Kidney epithelial cell (primary cell): ENCODE measurements at places on chromosomes 3 and 15.

DNA sequence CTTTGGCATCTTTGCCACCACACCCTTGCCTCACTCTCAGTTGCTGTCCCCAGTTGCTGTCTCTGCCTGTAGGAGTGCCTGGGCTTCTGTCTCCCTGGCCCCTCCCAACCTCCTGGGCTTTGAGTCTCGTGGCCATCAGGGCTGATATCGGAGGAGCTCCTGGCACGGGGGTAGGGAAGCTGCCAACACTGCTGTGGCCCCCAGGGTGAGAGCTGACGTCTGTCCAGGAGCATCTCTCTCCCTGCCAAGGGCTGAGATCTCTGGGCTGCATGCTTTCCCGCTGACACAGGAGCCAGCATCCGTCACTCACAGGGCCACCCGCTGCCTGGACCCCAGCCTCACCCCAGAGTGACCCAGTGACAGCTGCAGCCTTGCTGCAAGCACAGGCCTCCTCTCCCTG is 47.4 kb downstream of the EXOG start:
- DNase-seq, result no peak

DNA sequence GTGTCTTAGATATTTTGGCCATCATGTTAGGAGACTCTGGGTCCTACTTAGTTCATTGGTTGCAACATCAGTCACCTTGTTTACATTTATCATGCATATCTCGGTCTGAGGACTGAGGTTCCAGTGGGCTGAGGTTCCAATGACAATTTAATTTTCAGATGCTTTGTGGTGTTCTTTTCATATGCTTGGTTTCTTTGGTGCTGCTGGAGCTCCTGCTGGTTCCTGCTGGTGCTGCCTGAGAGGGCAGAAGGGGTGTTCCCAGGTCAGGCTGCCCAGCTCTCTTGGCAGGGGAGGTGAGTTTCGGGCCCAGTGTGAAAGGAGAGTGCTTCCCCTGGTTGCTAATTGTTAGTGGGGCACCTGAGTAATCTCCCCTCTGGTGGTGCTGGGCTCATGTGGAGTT is 6.9 kb upstream of the KLHL40 start:
- no peak for DNase-seq

- peak; percentile 73 for DNase-seq
Measured at GRCh38 chr15:70589221-70589620, 174.1 kb downstream of the UACA start.

- DNase-seq, result no peak
Measured at GRCh38 chr3:172800156-172800555, 49.6 kb downstream of the ECT2 start.

GRCh38 chr15:80948651-80949292 is 40.8 kb downstream of the MESD start:
- no peak for DNase-seq

- no peak for DNase-seq
Measured at GRCh38 chr15:77503240-77503639, 82.6 kb downstream of the HMG20A start.

- no peak for DNase-seq
Measured at GRCh38 chr3:141241616-141242376, 10.2 kb downstream of the PXYLP1 start.

GRCh38 chr3:189508784-189509501 is 122.2 kb upstream of the TP63 start:
- no peak for DNase-seq

DNA sequence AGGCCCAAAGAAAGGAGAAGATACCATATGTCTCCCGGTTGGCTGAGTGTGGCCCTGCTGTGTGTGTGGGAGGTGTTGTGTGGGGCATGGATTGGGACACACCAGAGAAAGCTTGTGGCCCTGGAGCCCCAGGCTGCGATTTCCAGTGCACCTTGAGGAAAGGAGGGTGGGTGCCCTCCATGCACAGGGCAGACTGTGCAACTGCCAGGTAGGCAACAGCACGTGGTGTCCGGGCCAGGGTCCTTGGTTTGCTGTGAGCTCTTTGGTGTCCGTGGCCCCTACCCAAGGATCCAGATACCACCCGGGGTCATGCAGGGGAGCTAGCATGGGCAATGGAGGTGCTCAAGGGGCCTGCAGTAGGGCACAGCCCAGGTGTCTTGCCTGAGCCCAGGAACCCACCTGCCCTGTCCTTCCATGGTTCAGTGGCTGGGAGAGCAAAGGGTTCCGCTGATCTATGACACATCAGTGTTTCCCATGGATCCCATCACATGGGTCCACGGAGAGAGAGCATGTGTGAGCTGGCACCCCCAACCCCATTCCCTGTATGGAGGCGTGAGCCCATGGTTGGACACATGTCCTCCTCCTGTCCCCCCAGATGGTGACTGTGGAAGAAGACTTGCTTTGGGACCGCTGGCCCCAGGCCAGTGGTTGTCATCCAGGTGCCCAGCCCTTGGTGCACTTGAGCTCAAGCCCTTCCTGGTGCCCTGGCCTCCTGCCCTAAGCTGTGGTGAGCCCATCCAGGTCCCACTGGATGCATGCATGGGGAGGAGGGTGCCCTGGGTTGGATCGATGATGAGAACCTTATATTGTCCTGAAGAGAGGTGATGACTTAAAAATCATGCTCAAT is 223.4 kb downstream of the SNRPN start:
- no peak for DNase-seq

- DNase-seq, result no peak
Measured at GRCh38 chr15:78421238-78421965, 16.6 kb upstream of the IREB2 start.
